Hypothalamus (tissue), 51 donors: ENCODE measurements at places on chromosomes 7 and 10.

DNA sequence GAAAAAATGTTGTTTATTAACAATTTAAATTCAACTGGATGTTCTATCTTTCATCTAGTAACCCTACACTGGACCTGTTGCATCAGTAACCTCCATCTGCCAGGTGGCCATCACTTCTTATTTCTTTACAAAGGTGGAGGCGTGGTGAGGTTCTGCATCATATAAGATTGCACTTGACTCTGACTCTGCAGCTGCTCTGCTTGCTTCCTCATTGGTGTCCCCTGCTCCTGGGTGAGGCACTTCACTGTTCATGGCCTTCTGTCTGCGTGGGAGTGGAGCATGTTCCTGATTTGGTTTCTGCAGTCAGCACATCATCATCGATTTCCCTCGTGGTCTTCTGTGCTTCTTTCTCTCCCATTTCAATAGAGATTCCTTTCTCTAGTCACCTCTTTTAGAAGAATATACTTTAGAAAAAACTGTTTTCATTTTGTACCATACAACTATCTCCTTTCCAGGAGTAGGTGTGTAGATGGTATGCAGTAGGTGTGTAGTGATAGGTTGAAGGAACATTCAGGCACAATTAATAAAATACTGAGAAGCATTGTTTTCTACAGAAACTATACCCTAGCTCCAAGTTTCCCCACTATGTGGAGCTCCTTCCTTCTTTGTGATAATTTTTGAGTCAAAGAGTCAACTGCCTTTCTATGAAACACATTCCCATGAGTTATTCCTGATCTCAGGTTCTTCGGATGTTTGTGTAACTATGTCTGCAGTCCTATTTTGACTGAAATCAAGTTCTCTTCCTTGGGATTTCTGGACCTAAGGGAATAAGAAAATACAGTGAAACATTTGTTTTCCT is 231.7 kb upstream of the CNTNAP2 start:
- DNase-seq, result no peak

- DNase-seq, result no peak
Measured at GRCh38 chr7:75989500-75990388, 4.7 kb downstream of the TMEM120A start.

DNA sequence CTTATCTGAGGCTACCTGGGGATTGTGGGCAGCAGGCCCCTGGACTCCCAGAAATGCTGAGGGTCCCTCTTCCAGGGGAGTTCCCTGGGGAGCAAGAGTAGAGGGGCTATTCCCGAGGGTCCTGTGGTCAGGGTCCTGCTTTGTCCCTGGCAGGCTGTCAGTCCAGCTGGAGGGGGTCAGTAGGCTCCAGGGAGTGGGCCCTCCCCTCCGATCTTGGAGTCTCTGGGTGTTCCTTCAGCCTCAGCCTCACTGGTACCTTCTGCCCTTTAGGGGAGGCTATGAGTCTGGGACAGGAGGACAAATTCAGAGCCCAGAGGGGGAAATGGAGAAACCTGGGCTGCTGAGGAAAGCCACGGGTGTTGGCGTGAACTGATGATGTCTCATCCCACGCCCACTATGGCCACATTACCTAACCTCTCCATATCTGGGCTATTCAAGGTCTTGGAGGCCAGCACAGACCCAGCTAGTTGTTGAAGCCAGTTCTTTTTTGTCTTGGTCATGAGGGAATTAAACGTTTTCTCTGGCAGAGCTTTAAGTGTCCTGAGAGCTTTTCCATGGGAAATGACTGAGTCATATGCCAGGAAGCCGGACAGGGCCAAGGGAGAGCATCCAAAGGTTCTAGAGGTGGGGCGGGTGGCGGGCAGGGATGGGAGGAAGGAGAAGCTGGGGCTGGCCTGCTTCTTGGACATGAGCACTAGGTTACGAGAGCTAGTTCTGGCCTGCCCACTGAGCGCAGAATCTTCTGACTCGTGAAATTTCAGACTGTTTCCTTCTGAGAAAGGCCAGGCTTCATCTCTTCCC is 6.2 kb downstream of the CALHM2 start:
- no peak for DNase-seq

DNA sequence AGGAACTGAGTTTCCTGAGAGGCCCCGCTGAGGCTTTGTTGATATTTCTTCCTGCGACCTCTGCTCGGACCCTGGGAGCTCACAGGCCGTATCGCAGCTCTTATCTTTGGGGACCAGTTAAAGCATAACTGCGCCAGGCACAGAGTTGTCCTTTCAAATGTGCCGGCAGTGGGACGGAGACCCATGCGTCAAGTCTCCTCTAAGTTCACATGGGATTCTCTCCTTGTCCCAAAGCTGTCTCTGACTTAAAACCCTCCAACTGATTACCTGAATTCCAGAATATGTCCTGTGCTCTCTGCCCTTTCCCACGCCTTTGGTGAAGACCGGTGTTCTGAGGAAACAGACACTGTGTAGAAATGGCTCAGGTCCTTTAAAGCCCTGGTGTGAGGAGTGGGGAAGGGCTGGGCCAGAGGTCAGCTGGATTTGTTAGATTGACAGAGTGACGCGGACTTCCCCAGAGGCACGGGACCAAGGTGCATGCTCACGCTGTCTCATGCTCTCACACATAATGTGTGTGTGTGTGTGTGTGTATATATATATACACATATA is 169.8 kb downstream of the EGFR start:
- DNase-seq, result no peak

DNA sequence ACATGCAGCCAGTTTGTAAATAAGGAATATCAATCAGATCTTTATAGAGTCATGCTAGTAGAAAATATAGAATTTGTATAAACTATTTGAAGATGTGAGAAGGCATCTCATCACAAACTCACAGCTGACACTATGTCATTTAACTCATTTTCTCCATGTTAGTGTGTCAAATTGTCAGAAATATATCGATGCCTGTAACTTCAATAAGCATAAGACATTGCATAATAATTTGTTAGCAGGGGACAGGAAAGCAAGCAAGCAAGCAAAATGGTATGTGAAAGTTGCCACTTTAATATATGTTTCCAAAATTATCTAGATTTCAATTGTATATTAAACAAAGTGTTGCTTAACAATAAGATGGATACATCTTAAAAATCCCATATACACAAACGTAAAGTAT is 571.0 kb downstream of the ARL4A start:
- DNase-seq, result no peak

DNA sequence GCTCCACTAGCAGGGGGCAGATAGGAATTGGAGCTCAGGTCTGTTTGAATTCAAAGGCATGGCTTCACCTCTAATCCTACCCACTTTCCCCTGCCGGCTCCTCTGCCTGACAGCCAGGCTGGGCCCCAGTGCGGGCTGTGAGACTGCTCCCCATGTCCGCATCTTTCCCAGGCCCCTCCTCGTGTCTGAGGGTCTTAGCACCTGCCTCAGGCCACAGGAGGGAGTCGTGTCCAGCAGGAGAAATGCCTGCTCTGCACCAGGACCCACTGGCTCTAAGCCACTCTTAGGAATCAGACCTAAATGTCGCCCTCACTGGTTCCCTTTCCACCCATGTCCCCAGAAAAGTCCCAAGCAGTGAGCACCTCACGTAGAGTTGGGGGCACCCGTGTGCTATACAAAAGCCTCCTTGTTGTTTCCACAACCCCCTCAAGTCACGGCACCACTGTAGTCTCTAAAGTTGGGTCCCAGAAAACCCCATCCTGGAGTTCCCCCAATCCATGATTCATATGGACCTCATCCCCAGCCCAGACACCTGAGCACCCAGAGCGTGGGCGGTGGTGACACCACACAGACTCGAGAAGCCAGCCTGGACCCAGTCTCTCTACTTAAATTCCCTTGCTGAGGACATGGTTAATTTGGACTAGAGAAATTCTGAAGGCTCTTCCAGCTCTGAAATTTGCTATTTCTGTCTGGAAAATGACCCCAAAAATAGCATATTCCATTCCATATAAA is 466.4 kb upstream of the ZMIZ1 start:
- no peak for DNase-seq

- DNase-seq, result no peak
Measured at GRCh38 chr10:131814567-131815265, 86.1 kb upstream of the PPP2R2D start.

DNA sequence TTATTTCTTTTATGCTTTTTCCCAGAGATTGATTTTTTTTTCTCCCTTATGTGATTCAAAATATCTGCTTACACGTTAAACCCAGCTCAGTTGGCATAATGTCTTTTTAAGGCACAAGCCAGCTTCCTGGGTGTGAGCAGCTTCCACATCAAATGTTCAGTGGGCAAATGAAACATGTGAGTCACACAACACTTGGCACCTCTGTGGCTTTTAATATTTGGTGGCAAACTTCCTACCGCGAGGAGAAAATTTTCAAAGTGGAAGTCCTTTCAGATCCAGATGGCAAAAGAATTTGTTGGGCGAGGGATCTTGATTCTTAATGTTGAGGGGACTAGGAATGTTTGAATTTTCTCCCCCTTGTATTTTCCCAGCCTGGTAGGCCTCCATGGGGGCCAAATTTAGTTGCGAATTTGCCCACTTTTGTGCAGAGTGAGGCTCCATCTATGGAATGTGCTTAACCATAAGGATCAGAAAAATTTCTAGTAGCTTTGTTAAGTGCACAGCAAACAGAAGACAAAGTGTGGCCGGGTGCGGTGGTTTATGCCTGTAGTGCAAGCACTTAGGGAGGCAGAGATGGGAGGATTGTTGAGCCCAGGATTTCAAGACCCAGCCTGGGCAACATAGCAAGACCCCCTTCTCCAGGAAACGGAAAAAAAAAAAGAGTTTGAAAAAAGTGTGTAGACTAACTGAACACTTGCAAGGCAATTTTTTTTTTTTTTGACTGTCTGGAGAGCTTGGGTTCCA is 31.0 kb downstream of the CUX1 start:
- no peak for DNase-seq

DNA sequence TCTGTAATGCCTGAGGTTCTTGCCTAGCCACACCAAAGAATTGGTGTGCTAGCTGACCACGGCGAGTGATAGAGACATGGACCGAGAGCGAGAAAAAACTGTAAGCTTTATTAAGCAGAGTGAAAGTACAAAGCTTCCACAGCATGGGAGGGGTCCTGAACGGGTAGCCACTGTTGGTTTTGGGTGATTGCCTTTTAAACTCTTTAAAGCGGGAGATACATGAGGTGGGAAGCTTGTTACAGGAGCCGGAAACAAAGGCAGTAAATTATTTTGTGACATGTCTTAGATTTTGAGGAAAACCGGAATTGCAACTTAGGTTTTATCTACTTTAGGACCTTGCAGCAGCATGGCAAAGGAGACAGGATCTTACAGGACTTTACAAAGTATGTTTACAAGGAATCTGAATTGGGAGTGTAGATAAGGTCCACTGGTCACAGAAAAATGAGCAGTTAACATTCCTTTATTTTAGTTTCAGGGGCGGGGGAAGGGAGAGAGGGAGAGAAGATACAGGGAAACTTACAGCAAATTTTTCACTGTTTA is 252.7 kb upstream of the MBL2 start:
- no peak for DNase-seq

DNA sequence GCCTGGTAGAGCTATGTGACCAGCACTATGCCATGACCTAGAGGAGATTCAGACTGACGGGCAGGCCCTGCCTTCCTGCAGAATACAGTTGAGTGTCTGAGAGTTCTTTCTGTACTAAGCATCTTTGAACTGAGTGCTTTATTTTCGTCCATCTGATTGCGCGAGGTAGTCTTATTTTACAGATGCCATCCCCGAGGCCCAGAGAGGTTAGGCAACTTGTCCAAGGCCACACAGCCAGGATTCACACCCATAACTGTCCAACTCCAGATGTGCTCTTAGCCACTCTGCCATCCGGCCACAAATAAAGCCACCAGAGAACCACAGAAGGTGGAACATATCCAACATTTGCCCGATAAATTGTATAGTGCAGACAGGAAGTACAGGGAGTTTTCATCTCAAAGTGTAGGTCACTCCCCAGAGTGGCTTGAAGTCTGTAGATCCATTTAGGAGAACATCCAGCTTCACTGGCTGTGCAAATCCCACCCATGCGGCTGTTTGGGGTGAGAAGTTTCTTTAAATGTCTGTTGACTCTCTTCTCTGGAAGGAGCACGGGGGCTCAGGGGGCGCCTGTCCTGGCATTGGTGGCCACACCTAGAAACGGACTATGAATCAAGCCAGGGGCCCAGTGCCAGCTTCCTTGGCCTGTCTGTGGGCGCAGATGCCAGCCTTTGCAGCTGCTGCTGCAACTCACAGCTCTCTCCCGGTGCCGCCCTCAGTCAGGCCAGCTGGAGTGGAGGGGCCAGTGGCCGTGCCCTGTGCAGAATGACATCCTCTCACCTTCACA is 11.1 kb downstream of the CHST3 start:
- peak; percentile 78 for DNase-seq

DNA sequence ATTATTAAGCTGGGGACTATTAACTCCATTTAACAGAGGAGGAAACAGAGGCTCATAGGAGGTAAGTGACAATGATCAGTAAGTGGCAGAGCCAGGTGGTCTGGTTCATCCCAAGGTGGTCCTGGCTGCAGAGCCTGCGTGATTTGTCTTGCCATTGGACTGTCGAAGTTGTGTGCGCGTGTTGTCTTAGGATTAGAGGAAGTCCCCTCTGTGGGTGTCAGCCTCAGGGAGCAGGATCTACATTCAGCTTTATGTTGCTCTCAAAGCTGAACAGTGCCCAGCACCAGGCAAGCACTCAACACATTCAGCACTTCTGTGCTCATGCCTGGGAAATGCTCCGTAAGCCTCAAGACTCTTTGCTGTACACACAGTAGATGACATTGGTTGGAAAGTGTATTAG is 139.5 kb downstream of the HERPUD2 start:
- DNase-seq, result no peak

DNA sequence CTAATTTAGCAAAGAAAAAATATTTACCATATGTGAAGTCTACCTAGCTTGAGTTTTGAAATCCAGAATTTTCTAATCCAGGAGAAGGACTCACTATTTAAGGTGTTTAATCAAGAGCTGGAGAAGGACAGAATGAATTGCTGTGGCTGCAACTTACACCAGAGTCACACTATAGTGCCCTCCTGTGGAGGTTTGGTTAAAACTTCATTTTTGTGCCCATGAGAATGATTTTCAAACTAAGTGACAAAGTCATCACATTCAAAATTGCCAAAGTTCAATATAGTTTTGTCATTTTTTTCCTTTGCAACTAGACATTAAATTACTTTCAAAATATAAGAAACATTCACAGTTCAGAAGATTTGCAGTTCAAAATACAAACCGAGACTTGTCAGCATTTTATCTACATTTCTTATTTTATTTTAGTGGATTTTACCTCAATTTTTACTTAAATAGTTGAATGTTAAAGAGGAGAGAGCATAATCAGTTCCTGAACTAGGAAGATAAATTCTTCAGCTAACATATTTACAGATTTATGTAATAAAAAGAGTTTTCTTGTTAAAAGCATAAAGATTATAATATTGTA is 70.7 kb downstream of the CABCOCO1 start:
- peak; percentile 13 for DNase-seq
